ENCODE measurements at places on chromosomes 4 and X.

DNA sequence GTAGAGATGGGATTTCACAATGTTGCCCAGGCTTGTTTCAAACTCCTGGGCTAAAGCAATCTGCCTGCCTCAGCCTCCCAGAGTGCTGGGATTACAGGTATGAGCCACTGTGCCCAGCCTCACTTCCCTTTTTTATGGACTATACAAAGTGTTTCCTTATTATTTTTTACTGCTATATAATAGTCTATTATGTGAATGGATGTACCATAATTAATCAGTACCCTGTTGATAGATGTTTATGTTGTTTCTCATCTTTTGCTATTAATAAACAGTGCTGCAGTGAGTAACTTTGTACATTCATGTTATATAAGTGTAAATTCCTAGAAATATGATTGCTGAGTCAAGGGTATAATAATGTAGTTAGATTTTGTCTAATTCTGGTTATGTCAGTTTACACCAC is 35.8 kb upstream of the LARP1B start:
- DNase-seq, result no peak

GRCh38 chr4:72067051-72067450 is 35.3 kb downstream of the NPFFR2 start:
- no peak for DNase-seq

DNA sequence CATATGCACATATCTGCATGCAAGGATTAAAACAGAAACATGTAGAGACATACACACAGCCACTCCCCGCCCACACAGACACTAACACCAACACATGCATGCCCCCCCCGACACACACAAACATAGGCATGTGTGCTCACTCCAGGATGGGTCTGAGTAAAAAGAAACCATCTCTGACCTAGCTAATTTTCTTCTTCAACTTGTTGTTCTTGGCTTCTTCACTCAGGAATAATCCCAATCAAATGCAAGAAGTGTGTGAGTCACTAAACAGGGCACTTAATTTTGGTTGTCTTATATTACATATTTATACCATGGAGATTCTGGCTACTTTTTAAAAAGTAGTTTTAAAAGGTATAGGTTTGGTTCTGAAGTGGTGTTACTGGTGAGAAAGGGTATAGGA is 28.3 kb downstream of the ENOX2 start:
- DNase-seq, result no peak

- DNase-seq, result no peak
Observed at GRCh38 chrX:153861733-153862310, 24.2 kb downstream of the L1CAM start.

DNA sequence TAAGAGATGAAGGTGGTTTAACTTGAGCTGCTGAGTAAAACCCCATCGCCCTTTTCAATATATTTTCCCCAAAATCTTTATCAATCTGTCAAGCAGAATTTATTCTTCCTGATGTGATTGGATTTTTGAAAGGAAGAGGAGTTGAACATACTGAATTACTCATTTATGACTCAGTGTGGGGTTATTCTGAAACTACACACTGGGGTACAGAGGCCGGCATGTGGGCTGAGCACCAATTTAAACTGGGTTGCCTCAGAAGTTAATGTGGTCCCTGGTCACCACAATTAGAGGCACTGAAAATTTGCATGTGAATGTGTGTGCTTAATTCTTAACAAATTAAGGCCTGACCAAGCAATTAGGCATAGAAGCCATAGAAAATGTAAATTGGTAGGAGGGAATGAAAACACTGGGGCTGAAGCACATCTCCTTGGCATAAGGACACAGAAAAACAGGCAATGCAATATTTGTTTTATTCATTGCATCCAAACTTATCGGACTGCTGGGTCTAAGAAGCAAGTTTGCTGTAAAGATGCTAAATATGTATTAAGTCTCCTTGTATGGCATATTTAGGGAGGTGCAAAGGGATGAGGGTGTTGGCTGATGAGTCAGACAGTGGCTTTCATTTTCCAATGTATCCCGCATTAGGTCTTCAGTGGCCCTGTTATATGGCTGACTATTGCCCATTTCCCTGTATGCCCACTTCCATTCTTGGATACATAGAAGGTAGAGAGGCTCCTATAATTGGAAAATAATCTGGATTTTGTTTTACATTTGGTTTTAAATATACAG is 170.9 kb downstream of the IL15 start:
- no peak for DNase-seq

DNA sequence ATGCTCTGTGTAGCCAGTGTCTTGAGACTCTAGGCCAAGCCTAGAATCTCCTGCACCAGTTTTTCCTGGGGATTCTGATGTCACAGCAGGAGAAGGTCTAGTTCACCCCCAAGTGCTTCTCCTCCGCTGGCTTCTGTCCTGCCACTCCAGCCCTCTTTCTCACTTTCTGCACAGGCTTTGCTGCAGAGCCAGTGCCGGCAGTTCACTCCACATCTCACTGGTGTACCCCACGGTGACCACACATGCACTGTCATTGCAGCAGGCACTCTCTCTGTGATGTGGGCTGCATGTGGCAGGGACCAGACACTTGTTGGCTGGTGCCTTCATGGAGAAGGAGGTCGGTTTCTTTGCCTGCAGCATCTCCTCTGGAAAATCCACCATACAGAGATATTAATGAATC is 643.8 kb upstream of the GALNTL6 start:
- DNase-seq, result no peak

DNA sequence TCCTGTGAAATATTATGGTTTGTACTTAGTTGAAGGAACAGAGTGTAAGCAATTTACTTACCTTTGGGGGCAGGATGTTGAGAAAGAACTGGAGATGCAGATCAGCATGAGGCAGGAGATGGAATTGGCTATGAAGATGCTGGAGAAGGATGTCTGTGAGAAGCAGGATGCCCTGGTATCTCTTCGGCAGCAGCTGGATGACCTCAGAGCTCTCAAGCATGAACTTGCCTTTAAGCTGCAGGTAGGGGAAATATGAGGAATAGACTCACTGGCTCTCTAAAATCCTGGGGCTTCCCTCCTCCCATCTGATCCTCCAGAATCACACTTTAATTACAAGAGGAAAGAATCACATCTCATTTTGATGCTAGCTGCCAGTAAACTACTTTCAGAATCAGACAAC is 51.0 kb downstream of the GRSF1 start:
- no peak for DNase-seq

DNA sequence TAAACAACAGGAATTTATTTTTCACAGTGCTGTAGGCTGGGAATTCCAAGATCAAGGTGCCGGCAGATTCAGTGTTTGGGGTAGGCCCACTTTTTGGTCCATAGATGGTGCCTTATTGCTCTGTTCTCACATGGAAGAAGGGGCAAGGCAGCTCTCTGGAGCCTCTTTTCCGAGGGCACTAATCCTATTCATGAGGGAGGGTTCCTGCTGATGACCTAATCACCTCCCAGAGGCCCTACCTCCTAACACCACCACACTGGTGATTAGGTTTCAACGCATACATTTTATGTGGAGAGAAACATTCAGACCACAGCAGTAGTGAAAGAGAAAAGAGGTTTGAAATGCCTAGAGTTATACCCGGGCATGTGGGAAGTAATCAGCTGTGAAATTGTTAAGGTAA is 1.4 kb upstream of the POLA1 start:
- DNase-seq, result no peak

- DNase-seq, result no peak
Observed at GRCh38 chrX:36963069-36963808, 44.9 kb upstream of the FAM47C start.

DNA sequence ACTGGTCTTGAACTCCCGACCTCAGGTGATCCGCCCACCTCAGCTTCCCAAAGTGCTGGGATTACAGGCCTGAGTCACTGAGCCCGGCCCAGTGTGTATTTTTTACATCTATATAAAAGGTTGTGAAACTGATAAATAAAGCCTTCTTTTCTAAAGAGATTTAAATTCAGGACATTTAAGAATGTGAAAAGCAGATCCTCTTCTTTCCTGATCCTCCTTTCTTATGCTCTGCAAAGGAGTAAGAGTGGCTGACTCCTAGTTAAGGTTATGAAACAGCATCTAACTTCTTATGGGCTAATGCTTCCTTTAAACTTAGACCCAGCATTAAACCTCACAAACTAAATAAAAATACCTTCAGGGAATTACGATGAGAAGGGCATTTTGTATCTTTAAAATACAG is 197.7 kb upstream of the MAB21L2 start:
- DNase-seq, result no peak

DNA sequence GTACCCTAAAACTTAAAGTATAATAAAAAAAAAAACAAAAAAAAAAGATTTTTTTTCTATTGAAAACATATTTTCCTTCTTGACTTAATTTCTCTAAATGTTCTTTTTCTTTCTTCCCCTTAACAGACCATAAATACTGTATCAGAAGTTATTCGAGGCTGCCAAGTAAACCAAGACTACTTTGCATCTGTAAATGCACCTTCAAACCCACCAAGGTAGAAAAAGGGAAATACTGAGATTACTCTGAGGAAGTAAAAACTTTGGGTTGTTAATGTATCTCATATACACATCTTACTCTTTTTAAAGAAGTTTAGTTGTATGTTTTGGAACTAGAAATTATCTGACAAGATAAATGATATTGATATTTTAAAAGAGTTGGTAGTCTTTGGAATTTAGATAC is 65.6 kb downstream of the USO1 start:
- no peak for DNase-seq

DNA sequence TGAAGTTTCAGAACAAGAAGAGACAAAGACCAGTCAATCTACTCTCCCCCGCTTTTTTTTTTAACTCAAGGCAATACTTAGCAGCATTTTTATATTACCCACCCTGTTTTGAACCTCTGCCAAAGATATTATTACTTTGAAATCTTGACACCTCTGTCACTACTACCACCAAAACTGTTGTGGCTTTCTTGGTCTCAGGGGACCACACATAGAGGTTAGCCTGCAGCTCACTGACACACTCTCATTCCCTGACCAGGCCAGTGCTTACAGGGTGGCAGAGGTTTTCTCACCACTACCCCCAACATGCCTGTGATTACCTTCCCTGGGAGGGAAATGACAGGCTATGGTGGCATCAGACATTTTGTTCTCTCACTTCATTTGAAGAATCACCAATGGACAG is 137.4 kb upstream of the STIM2 start:
- no peak for DNase-seq

- no peak for DNase-seq
Observed at GRCh38 chr4:86924811-86925210, 10.0 kb upstream of the AFF1 start.

GRCh38 chrX:49106930-49107329 is 16.6 kb downstream of the GPKOW start:
- no peak for DNase-seq

GRCh38 chr4:98656443-98656842 is 2.0 kb downstream of the TSPAN5 start:
- no peak for DNase-seq

Measured in stimulated activated CD8-positive, alpha-beta memory T cell treated with anti-CD3 and anti-CD28 coated beads, Interleukin-15, amount 100 ng/mL, for 4 hours (primary cell).